ENCODE measurements at places on chromosomes 1 and 21.

- DNase-seq = no peak
Observed at GRCh38 chr1:110718452-110718851, 43.7 kb upstream of the KCNA3 start.

- peak; percentile 83 for DNase-seq
Observed at GRCh38 chr1:116817582-116818064, 63.4 kb downstream of the CD2 start.

GRCh38 chr1:112614460-112615065, 4.4 kb downstream of the ST7L start:
- DNase-seq = no peak

DNA sequence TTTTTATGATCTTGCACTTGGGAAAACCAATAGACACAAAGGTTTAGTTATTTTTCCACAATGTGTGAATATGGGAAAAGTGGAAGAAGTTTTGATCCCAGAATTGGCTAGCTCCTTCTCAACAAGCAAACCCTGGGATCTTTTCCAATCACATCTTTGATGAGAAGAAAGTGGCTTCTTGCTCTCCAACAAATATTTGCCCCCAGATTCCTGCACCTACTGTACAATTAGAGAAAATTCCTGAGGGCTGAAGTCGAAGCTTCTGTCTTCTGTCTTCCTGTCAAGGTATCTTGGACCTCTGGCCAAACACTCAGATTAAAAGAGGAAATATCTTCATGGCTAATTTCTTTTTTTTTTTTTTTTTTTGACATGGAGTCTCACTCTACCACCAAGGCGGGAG, 113.1 kb upstream of the SLC45A1 start:
- DNase-seq = no peak

GRCh38 chr1:227545361-227545760, 18.0 kb upstream of the ZNF678 start:
- no peak for DNase-seq

Data from stimulated activated CD4-positive, alpha-beta T cell treated with anti-CD3 and anti-CD28 coated beads, Interleukin-1b, Interleukin-23, amount 100 ng/mL, for 48 hours (primary cell).